Activated naive CD4-positive, alpha-beta T cell treated with Interleukin-2 at 50 U/mL for 16 hours (primary cell): ENCODE measurements at places on chromosomes 3 and 15.

DNA sequence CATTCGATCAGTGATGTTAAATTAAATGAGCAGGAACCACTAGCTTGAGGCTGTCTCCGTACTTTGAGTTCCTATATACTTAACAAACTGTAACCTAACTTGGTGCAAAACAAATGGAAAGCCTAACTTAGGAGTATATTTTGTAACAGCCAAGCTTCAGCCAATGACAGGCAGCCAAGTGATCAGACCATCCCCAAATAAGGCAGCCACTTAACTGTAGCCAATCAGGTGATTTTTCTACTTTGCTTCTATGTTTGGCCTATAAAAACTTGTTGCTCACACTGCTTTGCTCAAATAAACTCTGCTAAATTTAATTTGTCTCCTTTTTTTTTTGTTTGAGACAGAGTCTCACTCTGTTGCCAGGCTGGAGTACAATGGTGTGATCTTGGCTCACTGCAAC, 19.3 kb upstream of the ZNF770 start:
- no peak for DNase-seq

GRCh38 chr3:156617781-156618180, 56.6 kb upstream of the TIPARP start:
- DNase-seq = no peak

- peak; percentile 66 for DNase-seq
These were observed 13.5 kb upstream of the ZNF592 start for GRCh38 chr15:84734794-84735479.

DNA sequence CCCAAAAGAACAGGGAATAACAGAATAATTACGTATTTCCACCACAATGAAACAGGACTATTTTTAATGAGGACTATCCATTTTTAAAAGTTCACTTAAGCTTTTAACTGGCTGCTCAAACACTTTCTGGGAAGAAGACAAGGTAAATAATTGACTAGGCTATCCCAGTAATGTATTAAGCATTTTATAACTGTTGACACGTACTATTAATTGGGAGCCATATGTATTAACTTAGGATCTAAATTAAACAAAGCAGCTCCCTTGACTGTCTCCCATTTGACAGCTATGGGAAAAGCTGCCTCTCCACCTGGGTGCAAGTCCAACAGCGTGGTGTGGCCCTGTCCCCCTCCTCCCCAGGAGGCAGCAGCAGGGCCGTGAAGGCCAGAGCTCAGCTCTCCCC, 36.1 kb downstream of the MYO5C start:
- no peak for DNase-seq

DNA sequence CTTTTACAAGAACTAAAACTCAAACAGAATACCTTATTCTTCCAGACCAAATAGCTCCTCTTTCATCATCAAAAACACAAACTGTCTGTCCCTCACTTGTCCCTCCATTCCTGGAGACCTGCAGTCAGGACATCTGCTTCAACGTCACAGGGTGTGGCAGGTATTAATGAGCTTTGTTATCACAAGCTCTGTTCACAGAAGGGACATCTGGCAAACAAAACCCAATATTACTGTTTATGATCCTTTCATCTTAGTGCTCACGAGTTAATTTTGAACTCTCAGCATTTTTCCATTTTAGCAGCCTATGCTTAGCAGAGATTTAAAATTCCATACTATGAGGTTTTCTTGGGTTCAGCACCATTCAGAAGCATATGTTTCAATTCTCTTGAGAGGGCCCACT, 32.9 kb downstream of the AP3S2 start:
- DNase-seq = no peak

GRCh38 chr3:150583028-150583427, 20.1 kb upstream of the SELENOT start:
- no peak for DNase-seq

DNA sequence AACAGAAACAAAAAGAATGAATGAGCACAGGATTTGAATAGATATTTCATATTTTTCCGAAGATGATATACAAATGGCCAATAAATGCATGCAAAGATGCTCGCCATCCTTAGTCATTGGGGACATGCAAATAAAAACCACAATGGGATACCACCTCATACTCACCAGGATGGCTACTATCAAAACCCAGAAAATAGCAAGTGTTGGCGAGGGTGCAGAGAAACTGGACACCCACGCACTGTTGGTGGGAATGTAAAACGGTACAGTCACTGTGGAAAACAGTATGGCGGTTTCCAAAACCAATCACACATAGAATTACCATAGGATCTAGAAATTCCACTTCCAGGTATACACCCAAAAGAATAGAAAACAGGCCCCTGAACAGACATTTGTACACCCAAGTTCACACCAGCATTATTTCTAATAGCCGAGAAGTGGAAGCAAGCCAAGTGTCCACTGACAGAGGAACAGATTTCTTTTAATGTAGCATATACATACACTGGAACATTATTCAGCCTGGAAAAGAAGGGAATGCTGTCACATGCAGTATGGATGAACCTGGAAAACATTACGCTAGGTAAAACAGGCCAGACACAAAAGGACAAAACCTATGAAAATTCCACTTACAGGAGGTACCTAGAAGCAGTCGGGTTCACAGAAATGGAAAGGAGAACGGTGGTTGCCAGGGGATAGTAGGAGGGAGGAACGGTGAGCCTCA, 3.6 kb downstream of the RNF168 start:
- peak; percentile 53 for DNase-seq

DNA sequence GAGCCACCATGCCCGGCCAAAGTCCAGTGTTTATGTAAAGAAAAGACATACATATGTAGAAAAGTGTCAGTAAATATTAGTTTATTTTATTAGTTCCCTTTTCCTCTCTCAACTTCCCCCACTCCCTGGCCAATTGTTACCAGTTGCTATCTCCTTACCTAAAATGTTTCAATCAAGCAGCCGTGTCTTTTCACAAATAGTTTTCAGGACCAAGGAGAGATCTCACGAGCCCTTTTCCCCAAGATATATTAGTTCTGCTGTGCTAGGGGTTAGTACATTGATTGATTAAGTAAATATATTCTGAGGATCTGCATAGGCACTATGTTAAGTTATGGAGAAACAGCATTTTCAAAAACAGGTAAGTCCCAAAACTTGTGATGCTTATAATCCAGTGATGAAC, 87.4 kb downstream of the ZIC4 start:
- no peak for DNase-seq

- DNase-seq = no peak
These were observed 422.6 kb upstream of the ARPP21 start for GRCh38 chr3:35216501-35217266.

- DNase-seq = no peak
These were observed 263.5 kb downstream of the ZNF385D start for GRCh38 chr3:21487520-21487919.

GRCh38 chr15:27396996-27397395, 426.0 kb downstream of the GABRG3 start:
- no peak for DNase-seq

DNA sequence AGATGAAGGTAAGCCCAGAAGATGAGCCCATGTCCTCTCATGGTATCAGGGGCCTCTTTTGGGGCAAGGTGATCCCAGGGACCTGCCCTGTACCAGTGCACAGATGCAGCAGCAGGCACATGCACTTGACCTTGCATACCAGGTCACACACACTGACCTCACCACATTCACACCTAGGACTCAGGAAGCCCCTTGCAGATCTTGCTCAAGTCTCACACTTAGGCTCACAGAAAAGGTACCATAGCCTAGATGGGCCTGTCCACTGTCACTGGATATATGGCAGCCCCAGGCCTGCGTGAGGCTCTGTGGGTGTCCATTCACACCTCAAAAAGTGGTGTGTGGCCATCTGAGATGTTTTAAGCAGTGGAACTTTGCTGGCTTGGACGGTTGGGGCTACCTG, 58.7 kb downstream of the CACNA2D2 start:
- no peak for DNase-seq

GRCh38 chr3:166759736-166760513, 620.2 kb downstream of the ZBBX start:
- no peak for DNase-seq

- DNase-seq = no peak
These were observed 66.4 kb upstream of the PLXNA1 start for GRCh38 chr3:126916546-126916945.

DNA sequence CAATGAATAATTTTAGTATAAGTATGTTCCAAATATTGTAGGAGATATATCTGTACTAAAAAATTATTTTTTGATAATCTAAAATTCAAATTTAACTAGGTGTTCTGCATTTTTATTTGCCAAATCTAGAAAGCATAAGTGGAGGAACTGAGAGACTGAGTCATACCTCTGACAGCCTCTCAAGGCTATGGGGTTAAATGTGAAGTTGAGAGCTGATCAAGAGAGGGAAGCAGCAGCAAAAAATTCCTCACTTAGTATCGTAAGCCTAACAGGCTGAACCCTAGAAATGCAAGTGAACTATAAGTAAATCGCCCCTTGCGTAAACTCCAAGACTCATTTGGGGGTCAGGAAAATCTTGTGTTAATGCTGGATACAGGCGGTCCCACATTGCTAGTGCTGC, 12.8 kb upstream of the TOPAZ1 start:
- DNase-seq = no peak

- DNase-seq = no peak
These were observed 10.7 kb upstream of the HACD2 start for GRCh38 chr3:123595396-123596180.
